ENCODE measurements at places on chromosomes 7 and 10.

- DNase-seq = no peak
These were observed 13.5 kb downstream of the SFMBT2 start for GRCh38 chr10:7397049-7398035.

GRCh38 chr7:116441534-116441933 lies 58.0 kb upstream of the CAV2 start:
- DNase-seq = no peak

- DNase-seq = no peak
These were observed 3.7 kb downstream of the ADAM8 start for GRCh38 chr10:133272964-133273420.

- DNase-seq = no peak
These were observed 50.9 kb upstream of the PAPSS2 start for GRCh38 chr10:87608756-87609155.

GRCh38 chr7:43484678-43485395 lies 98.1 kb upstream of the STK17A start:
- no peak for DNase-seq

- DNase-seq = no peak
These were observed 993.1 kb downstream of the KCNMA1 start for GRCh38 chr10:76644476-76644875.

DNA sequence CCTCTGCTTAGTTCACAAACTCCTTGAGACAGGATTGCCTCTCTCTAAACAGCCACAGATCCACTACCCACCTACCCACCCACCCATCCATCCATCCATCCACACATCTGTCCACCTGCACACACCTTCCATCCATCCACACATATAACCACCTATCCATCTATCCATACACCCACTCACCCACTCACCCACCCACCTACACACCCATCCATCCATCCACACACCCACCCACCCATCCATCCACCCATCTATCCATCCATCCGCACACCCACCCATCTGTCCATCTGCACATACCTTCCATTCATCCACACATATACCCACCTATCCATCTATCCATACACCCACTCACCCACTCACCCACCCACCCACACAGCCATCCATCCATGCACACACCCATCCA lies 9.7 kb downstream of the TECPR1 start:
- no peak for DNase-seq

GRCh38 chr7:17516771-17517170 lies 218.3 kb downstream of the AHR start:
- no peak for DNase-seq

DNA sequence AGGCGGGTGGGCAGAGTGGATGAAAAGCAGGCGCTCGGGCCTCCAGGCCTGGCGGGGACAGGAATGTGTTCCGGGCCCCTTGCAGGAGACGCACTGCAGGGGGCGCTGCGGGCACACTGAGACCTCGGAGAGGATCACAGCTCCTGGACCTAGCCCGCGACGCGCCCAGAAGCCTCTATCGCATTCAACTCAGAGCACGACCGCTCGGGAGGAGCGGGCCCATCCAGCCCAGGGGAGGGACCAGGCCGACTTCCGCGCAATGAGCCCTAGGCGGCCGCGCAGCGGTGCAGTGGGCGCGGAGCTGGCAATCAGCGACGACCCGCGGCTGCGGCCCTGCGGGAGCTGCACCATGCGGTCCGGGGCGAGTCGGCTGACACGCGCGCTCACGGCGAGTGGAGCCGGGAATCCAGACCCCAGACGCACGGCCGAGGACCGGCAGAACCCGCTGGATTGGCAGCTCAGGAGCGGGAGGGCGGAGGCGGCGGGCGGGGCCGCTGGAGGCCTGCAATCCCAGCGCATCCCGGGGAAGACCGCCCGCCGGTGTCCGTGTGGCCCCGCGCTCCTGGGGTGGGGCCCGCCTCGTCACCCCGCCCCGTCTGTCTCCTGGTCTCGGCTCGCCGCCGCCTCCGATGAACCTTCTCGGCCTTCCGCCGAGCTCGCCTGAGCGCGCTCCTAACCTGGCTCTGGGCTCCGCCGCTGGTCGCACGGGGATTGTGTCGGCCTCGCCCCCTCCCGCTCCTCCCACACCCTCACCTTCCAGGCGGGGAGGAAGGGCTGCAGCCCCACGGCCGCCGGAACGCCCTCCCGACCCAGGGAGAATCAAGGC lies 33.5 kb upstream of the GRID1 start:
- DNase-seq = peak; percentile 92

DNA sequence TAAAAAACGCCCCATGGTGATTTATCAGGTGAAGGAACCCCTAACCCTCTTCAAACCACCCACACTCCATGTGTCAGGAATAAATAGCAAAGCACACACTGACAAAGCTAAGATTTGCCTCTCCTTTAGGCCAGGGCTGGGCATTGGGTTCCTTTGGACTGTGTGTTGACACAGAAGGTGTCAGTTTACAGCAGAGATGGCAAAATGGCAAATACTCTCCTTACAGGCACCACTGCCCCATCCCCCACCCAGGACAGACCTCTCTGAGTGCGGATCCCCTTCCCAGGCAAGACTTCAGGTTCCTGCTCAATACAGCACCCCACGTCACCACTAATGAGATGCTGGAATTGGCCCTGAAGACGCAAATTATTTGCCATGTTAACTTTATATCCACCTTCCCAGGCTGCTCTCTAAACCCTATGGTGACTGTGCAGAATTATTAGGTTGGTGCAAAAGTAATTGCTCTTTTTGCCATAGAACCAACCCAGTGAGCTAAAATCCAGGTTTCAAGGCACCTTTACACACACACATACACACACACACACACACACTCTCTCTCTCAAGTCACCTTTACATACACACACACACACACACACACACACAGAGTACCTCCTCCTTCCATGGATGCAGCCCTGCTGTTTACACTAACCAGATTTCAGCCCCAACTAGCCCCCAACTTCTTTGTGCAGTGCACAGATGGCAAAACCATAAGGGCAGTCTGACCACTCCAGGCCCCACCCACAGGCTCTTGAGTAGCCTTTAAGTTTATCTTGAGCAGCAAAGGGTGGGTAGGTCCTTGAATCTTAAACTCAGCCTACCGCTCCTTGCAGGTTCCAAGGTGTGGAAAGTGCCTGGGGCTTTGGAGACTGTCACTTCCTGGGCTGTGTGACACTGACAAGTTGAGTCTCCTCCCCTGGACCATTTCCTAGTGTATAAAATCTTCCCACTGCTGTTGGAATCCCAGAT lies 4.0 kb upstream of the ZCCHC24 start:
- DNase-seq = no peak

DNA sequence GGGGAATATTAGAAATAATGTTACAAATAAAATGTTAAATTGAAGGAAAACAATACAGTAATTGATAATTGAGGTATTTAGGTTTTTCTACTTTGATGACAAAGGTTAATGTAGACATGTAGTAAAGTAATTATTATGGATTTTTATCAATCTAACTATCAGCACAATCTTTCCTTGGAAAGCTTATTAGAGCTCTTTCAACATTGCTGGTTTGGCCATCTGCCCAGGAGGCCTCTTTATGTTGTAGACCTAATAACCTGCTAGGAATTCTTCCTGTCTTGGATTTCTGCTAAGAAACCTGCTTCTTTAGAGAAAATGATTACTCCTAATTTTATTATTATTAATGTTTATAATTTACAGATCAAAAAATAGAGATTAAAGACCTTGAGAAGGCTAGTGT lies 78.9 kb downstream of the CHRM2 start:
- no peak for DNase-seq

GRCh38 chr7:136000288-136000913 lies 23.2 kb upstream of the MTPN start:
- no peak for DNase-seq

GRCh38 chr7:91326516-91327199 lies 62.4 kb downstream of the FZD1 start:
- no peak for DNase-seq

- DNase-seq = peak; percentile 31
These were observed 22.9 kb upstream of the AQP1 start for GRCh38 chr7:30888747-30889146.

GRCh38 chr7:157523371-157523765 lies 186.6 kb downstream of the DNAJB6 start:
- no peak for DNase-seq

- DNase-seq = no peak
These were observed 134.2 kb downstream of the CHN2 start for GRCh38 chr7:29328811-29329210.

DNA sequence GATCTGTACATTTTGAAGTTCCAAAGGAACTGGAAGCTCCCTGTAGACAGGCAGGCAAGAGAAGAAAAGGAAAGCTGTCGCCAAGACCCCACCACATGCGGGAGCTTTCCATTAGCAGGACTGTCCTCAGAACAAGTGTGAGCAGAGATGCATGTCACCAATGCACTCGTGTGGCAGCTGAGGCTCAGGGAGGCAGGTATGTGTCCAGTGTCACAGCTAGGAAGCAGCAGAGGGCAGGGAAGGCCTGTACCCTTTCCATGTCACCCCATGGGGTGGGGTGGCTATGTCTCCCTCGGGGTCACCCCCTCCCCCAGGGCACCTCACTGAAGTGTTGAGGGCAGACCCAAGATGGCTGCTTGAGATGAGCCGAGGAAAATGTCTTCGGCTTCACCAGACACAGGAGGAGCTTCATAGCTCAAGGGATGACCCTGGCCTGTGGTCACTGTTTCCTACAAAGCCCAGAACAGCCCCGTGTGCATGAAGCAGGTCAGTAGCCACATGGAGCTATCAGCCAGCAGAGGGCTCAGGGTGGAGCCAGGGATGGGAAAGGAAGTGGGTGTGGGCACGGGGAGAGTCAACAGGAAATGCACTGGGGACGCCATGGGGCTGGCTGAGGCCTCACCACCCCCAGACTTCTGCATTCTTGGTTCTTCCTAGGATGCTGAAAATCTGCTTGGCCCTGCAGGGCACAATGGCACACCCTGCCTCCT lies 96.6 kb downstream of the FAM53B start:
- DNase-seq = peak; percentile 34

DNA sequence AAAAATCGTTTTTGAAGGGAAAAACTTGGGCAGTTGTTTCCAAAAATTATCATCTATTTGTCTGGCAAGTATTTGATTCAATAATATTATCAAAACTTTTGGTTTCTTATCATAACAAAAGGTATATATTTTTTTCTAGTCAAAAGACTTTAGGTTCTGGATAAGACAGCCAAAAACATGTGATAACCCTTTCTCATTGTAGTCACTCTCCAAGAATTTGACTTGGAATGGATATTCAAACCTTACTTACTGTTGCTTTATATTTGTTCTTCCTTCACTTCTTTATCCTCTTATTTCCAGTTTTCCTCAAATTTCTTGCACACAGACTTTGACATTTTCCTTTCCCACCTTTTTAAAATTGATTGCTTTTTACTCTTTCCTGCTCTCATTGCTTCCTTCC lies 140.9 kb upstream of the FAM3C start:
- no peak for DNase-seq

GRCh38 chr7:139259142-139259541 lies 28.1 kb downstream of the UBN2 start:
- no peak for DNase-seq

- DNase-seq = no peak
These were observed 412.1 kb upstream of the CELF2 start for GRCh38 chr10:10605551-10606081.

DNA sequence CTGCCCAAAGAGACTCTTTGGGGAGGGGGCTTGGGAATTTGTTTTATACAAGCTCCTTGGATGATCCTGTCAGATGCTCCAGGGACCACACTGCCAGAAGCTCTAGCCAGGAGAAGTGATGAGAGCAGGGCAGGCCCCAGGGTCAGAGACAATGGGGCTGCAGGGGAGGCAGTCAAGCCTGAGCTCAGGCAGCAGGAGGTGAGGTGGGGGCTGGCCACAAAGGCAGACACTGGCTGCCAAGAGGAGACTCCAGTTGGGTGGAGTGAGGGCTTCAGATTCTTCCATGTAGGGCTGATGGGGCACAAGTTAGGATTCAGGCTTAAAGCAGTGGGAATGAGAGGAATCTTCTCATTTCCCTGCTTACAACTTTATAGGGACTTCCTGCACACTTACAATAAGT lies 35.6 kb upstream of the LOXL4 start:
- DNase-seq = no peak

GRCh38 chr7:88202799-88203198 lies 17.0 kb downstream of the SRI start:
- no peak for DNase-seq

DNA sequence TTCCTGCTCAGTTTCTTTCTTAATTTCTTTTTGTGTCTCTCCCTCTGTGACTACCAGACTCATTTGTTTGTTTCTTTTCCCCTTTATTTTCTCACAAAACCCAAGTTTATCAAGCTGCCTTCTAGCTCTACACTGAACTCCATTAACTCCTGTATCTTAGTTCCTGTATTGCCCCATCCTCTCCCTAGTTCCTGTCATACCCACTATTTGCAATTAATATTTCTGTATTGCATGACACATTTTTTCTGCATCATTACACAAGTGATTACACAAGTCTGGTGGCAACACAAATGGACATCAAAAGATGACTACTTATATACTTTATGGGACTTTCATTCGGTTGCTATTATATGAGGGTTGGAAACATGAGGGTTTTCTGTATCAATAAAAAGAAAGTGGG lies 26.9 kb upstream of the OR9A4 start:
- no peak for DNase-seq

All from SW480 (cell line).